Thoracic aorta (tissue), 2 donors: ENCODE measurements at places on chromosomes 4 and X. TPM values are rescaled to one million over a fixed set of nuclear protein-coding genes. Genes with fewer than 3 reads are reported as not detected.

Gene LRRC66
- total RNA-seq: 0.42 TPM

Gene NEIL3
- total RNA-seq: not detected

Gene PCDH18
- total RNA-seq: 22.6 TPM

Gene KLB
- total RNA-seq: not detected

Gene SSX2
- not detected for total RNA-seq

Gene NIPAL1
- 0.68 TPM for total RNA-seq

Gene TBC1D8B
- total RNA-seq: 16.9 TPM

Gene ERAS
- total RNA-seq: not detected

Gene MYL5
- total RNA-seq: 4.9 TPM

Gene ASMT
- total RNA-seq: not detected

Gene IQCM
- total RNA-seq: not detected

Gene NR0B1
- total RNA-seq: 0.81 TPM

Gene PGM2
- total RNA-seq: 22.9 TPM

Gene PABPC4L
- total RNA-seq: 3.5 TPM

Gene FOXR2
- not detected for total RNA-seq

Gene SH3D19
- total RNA-seq: 94.8 TPM

Gene ADH1C
- total RNA-seq: 5.4 TPM
